A549 (cell line): ENCODE measurements at places on chromosomes 12 and 14.

DNA sequence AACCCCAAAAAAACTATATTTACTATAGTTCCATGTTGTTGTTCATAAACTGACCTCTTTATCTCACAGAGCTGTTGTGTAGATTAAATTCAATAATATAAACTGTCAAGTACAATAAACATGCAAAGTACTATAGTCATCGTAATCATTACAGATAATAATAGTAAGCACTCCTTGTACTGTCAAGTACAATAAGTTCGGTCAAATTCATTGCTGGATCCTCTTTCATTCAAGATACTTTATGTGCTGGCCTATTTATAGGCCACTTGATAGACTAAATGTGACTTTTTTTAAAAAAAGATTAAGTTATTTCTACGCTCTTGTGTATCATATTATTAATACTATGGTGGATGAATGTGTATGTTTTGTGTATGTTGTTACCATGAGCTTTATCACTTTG lies 39.2 kb upstream of the KCNJ8 start:
- no peak for DNase-seq

DNA sequence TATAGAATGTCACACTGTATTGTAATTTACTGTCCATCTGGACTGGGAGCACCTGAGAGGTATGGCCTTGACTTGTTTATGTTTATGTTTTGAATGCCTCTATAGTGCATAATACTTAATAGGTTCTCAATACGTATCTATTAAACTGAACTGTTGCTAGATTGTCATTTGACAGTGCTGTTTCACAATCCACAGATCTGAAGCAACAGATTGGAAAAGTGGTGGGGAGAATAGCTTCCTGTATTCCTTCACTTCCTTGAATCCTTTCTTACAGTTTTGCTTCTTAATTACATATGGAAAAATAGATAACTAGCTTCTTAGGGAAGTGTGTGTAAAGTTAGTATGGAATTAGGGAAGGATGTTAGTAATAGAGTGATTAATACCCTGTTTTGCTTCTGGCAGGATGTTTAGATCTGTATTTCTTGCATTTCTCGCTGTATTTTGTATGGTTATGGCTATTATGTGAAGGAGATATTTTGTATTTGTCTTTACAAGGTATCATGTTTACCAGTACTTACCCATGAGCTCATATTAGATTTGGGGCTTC lies 4.5 kb downstream of the CNOT2 start:
- no peak for DNase-seq

DNA sequence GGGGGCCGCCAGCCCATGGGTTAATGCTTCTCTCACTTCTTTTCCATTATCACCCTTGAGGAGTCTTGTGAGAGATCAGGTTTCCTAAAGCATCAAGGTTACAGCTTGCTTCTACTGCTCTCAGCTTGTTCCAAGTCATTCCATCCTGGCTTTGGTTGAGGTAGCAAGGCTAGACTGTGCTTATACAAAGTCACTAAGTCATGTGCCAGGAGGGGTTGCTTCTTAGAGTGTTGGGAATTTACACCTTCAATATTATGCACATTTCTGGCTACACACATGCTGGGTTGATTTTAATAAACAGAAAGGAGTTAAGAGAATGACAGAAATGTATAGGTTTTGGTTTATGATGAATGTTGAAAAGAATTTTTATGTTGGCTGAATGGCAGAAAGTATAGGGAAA lies 21.8 kb downstream of the IFT43 start:
- DNase-seq: no peak

DNA sequence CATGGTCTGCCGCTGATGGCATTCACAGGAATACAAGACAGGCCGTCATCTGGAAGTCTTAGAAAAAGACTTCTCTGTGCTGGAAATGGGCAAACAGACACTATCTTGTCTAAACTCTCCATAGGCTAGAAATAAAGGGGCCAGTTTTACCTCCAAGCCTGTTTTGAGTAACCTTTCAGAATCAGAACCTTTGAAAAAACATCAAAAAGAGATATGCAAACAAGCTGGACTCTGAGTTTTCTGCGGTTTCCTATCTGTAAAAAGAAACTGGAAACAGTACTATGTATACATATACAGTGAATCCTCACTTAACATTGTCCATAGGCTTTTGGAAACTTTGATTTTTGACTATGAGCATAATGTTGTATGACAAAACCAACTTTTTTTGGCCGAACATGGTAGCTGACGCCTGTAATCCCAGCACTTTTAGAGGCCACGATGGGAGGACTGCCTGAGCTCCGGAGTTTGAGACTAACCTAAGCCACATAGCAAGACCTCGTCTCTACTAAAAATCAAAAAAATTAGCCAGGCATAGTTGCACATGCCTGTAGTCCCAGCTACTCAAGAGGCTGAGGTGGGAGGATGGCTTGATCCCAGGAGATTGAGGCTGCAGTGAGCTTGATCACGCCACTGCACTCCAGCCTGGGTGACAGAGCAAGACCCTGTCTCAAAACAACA lies 92.9 kb upstream of the MAX start:
- no peak for DNase-seq

GRCh38 chr12:124738636-124739467 lies 124.8 kb downstream of the SCARB1 start:
- no peak for DNase-seq

DNA sequence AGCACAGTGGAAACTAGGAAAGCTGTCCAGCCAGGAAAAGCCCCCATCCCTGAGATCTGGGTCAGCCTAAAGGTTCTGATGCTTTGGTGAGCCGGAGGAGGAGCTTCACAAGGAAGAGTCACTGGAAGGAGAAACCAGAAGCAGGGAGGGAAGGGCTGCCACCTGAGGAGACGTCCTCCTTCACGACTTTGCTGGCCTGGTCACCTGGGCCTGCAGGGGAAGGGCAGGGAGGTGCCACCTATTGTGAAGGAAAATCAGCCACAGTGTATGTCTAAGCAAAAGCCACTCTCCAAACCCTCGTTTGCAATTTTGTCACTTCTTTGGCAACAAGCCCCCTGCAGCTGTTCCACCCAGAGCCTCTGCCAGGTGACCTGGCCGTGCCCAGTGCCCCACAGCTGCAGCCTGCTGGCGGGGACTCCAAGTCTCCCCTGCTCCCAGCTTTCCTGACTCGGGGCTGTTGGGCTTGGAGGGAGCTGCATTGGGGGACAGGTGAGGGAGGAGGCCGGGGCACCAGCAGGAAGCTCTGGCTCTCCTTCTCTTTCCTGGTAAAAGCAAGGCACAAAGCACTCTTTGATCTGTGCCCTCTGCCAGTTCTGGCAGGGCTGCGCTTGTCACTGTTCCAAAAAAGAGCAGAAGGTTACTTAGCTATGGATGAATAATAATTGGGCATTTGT lies 120.9 kb upstream of the BCL2L14 start:
- DNase-seq: no peak

GRCh38 chr12:87846045-87846444 lies 183.2 kb downstream of the C12orf50 start:
- no peak for DNase-seq

GRCh38 chr12:33672836-33673577 lies 233.4 kb upstream of the SYT10 start:
- no peak for DNase-seq

DNA sequence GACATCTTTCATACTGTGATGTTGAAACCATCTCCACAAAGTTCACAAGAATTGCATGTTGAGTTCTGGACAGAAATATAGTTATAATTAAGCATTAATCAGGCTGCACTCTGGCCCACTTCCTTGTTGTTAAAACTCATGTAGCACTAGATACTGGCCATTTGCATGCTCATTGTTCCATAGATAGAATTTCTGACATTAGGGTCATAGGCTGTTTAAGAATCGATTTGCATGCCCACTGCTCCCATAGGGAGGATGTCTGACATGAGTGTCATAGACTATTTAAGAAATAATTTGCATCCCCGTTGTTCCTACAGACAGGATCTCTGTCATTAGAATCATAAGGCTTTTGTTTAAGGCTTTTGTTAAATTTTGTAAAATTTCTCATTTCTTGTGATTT lies 50.2 kb downstream of the MYF5 start:
- no peak for DNase-seq

GRCh38 chr12:57138526-57139272 lies 8.7 kb downstream of the LRP1-AS start:
- DNase-seq: no peak

DNA sequence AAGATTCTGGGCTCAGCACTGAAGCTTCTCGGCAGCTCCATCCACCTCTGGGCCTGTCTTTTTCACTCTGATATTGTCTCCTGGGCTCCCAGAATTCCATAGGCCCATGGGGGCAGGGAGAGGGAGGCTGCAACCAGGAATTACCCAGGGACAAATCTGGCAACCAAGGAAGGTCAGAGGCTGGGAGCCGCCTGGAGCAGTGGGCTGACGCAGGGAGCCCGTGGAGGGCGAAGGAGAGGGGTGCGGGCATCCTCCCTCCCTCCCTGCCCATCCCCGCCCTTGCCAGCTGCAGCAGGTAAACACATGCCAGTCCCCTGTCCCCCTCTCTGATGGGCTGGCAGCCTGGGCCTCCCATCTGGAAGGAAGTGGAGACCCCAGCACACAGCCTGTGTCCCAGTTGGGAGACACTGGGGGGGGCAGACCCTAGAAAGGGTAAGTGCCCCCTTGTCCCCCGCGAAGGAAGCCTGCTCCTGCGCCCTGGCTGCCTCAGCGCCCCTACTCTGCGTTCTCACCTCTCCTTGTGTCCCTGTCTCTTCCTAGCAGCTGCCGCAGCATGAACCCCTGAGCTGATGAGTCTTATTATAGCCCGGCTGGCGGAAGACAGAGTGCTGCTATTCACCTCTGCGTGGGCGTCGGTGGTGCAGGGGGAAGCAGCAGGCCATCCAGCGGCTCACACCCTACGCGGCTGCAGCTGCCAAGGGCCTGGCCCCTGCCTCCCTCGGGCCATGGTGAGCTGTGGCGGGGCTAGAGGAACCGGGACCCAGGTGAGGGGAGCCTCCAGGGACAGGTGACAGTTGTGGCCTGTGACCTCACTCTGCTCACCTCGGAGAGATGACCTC lies 6.7 kb downstream of the LRTM2 start:
- no peak for DNase-seq

DNA sequence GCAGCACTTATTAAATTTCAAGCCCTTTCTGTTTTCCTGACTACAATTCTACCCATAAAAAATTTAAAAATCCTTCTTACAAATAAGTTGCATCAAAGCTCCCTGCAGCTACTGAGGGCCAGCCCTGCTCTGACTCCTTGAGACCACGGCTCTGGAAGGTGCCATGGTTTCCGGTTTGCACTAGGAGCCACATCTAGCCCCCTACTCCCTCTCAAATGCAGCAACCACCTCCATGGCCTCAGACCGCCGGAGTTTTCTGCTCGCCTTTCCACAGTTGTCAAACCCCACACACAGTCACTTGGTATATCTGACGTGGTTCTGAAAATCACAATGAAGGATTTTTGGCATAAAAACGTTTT lies 30.1 kb downstream of the P2RX4 start:
- DNase-seq: no peak

GRCh38 chr12:93243689-93244513 lies 133.8 kb upstream of the NUDT4 start:
- peak; percentile 42 for DNase-seq

DNA sequence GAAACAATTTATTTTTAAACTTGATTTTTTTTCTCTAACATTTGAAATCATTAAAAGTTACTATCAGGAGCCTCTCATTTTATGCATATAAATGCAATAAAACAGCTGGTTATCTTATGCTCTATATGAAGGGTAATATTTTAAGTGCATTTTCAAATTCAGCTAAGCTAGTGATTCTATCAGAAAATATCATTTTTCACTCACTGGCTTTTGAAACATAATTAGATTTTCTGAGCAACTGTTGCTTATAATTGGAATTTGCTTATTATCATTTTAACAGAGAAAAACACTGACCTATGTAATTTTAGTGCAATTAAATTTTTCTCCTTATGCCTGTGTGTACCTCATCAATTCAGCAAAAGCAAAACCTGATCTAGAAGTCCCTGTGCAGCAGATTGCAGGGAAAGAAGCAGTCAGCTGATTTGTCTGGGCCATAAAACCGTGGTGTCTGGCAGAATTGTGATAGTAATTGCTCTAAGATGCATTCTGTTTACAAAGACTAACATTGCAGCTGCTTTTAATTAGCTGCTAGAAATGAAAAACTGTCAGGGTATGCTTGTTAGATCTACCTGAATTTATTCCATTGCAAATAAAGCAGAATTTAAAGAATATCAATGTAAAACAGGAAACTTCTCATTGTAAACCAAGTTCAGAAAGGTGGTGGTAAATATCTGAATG lies 75.0 kb downstream of the BICD1 start:
- no peak for DNase-seq

DNA sequence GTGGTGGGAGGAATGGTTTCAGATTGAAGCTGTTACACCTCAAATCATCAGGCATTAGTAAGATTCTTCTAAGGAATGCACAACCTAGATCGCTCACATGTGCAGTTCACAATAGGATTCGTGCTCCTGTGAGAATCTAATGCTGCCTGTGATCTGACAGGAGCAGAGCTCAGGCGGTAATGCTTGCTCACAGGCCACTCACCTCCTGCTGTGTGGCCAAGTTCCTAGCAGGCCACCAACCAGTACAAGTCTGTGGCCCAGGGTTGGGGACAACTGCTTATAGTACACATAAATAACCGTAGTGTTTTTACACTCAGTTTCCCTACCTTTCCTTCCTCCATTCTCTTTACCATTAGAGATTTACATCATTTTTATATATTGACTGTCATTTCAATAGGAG lies 121.4 kb downstream of the SLCO1B3 start:
- no peak for DNase-seq

GRCh38 chr12:85279449-85280164 lies 413 bp upstream of the ALX1 start:
- DNase-seq: no peak

DNA sequence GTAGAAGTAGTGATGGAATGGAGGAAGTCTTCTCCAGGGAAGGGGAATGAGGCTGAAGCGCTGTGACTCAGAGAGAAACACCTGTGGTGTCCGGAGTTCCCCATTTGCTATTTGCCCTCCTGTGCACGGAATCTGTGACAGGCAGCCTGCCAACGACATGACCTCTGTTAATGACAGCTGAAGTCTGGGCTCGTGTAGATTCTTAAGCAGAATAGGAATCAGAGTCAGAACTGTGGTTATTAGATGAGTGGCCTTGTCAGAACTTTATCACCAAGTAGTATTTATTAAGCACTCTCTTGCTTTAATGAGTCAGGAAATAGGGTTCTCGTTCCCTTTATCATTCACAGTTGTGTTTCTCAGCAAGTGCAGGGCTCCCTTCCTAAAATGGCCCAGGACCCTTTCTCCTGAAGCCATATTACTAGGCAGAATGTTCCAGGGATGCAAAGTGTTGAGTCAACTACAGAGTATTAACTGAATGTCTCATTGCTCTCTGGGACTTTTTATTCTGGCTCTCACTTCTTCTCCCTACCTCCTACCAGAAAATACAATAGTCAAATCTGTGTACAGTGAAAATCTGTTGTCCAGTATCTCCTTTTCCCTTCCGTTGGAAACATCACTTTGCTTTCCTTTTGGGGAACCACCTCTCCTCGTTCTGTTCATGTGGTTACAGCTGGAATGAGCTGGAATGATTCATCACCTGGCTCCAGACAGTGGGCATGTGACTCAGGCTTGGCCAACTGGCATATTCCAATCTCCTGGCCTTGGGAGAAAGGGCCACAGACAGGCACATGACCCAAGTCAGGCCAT lies 77.8 kb upstream of the MAX start:
- peak; percentile 49 for DNase-seq

DNA sequence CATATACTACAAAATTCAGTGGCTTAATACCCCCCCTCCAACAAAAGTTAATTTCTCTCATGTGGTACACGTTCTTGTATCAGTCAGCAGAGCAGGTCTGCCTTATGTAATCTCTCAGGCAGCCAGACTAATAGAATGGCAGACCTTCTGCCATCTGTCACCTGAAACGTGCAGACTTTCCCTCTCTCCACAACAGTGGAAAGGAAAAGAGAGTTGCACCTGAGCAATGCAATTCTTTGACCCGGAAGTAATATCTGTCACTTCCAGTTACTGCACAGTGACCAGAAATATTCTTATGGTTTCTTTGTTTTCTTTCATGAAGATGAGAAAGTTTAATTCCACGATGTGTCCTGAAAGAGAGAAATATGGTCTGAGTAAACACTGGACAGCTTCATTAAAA lies 14.4 kb downstream of the KERA start:
- DNase-seq: no peak
